ENCODE measurements at places on chromosomes 1 and 21. TPM values are rescaled to one million over a fixed set of nuclear protein-coding genes. Genes with fewer than 3 reads are reported as not detected.

Gene CLDN8
- total RNA-seq = not detected

Gene THEM5
- total RNA-seq = not detected

Gene HOOK1
- under 0.01 TPM for total RNA-seq

Gene PIK3C2B
- 52.6 TPM for total RNA-seq

Gene PERM1
- not detected for total RNA-seq

Gene TSPAN1
- not detected for total RNA-seq

Gene CCT3
- total RNA-seq = 571 TPM

Gene SPATA46
- not detected for total RNA-seq

Gene SUSD4
- total RNA-seq = not detected

Gene COL16A1
- total RNA-seq = 0.86 TPM

Gene CLDN14
- total RNA-seq = 0.29 TPM

Gene CFHR1
- total RNA-seq = 0.48 TPM

Gene RHD
- total RNA-seq = not detected

Gene CD53
- not detected for total RNA-seq

Gene TIAM1
- total RNA-seq = 0.38 TPM

Gene UBXN10
- not detected for total RNA-seq

Gene KRTAP7-1
- not detected for total RNA-seq
